GM13976 (cell line): ENCODE measurements at places on chromosomes 6 and 20.

DNA sequence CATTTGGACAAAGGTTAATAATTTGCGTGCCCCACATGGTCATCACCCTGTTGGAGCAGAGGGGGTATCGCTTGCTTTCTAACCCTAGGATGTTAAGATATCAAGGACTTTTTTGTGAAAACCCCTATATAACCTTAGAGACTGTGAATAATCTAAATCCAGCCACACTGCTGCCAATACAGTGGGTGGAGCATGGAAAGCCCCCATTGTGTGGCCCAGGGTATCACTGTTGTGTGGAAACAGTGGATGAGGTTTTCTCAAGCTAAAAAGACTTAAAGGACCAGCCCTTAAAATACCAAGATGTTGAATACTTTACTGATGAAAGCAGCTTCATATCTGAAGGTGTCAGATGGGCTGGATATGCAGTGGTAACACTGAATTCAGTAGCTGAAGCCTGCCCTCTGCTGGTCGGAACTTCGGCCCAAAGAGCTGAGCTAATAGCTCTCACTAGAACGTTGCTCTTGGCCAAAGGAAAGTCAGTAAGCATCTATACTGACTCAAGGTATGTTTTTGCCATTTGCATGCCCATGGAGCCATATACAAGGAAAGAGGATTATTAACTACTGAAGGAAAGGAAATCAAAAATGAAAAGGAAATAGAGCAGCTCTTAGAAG lies 695.2 kb downstream of the PHF3 start:
- DNase-seq, result no peak

DNA sequence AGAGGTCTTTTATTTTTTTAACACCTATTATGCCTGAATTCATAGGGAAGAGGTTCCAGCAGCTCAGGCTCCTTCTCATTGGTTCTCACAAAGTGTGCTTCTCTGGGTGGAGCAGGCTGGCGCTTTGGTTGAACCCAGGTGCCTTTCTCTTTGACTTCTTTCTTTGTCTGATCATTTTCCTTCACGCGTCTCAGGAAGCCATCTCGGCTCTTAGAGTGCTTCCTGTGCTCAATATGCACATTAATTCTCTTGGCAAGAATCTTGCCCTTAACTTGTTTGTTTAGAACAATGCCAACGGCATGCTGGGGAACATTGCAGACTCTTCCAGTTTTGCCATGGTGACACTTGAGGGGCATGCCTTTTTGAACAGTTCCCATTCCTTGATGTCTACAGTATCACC lies 44.2 kb upstream of the RNF24 start:
- DNase-seq, result no peak

DNA sequence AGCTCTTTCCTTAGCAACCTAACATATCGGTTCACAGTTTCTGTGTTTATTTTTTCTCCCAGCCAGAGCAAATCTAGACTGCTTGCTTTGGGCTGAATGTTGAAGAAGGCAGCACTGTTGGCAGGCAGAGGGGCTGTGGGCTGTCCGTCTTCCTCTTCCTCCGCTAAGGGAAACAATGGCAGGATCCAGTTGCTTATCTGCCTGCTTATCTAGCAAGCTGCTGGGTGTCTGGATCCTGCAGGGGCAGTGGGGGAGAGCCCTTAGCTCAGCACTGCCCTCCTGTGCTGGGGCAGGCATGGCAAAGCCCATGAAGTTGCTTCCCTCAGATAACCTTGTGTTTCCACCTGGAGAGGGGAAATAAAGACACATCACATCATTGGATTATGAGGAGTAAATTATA lies 92.7 kb upstream of the CD93 start:
- no peak for DNase-seq

- peak; percentile 41 for DNase-seq
Measured at GRCh38 chr6:132872923-132873322, 58.6 kb downstream of the RPS12 start.
